ENCODE measurements at places on chromosomes 7 and 10.

DNA sequence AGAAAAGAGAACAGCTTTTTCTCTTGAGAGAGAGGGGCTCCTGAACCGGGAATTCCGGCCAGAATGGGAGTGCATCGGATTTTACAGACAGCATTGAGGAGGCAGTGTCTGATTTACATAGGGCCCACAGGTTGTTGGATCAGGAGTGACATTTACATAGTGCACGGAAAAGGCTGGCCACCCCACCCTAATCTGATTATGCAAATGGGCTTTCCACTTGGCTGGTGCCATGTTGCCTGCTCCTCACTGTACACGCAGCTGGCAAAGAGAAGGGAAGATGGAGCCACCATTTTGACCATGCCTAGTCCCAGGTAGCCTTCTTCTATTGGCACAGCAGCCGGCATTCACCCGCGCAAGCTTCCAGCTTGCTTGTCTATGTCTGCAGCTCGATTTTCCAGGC, 77.5 kb upstream of the FAM171A1 start:
- no peak for DNase-seq

GRCh38 chr7:133682364-133683181, 429.7 kb downstream of the EXOC4 start:
- no peak for DNase-seq

DNA sequence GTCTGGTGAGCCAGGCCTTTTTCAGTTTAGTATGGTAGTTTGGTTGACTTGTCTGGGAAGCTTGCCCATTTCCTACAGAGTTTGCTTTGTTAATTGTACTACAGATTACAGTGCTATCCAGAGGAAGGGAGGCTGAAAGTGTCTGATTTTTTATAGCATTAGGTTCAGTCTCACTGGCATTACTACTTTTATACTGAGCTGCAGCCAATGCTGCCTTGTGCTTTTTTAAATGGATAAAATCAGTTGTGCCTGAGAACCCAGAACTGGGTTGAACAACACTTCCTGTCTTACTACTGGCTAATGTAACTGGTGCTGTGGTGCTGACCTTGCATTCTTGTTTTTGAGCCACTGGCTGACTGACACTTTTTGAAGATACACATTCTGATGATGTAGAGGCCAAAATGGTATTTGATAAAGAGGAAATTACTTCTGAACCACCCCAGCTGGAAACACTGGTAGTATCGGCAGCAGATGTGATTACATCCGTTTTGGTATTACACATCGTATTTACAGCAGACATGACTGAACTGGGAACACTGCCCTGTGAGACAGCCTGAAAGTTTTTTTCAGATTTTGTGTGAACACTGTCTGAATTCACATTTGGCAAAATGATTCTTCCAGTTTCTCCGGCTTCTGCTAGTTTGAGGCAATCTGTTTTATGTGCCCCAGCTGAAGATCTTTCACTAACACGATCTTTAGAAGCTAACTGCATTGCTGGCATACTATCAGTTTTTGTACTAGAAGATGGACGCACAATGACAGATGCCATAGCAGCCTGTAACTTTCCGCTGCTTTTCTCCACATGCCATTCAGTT, 74.1 kb downstream of the NRBF2 start:
- DNase-seq = no peak

DNA sequence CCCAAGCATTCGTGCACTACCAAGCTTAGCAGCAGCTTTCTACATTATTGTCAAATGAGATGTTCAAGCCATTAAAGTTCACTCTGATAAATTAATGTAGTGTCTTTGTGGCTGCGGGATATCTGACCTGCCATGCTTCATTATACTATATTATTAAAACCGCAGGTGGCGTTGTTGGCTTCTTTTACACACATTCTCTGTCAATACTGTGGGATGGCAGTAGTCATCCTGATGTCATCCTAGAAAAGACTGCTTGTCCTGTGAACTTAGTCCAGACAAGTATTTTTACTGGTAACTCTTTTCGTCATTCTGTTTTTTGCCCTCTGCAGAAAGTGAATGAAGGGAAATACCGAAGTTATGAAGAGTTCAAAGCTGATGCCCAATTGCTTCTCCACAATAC, 103.9 kb downstream of the ZMYND11 start:
- no peak for DNase-seq

All from Calu3 (cell line).